ENCODE measurements at places on chromosomes 1 and 21. TPM values are rescaled to one million over a fixed set of nuclear protein-coding genes. Genes with fewer than 3 reads are reported as not detected.

Gene EFNA1
- 10.6 TPM for total RNA-seq

Gene PROK1
- not detected for total RNA-seq

Gene RPS27
- 1,653 TPM for total RNA-seq

Gene WDR47
- 11.9 TPM for total RNA-seq

Gene BEST4
- total RNA-seq, result 0.38 TPM

Gene ADGRL2
- total RNA-seq, result 41.5 TPM

Gene ZNF683
- not detected for total RNA-seq

Gene RNU1-3
- under 0.01 TPM for total RNA-seq

Gene ANGPTL3
- total RNA-seq, result not detected

Gene KCNJ6
- 0.25 TPM for total RNA-seq

Gene URB2
- total RNA-seq, result 11.2 TPM

Gene ITLN1
- not detected for total RNA-seq

Gene IRF6
- 3.1 TPM for total RNA-seq

Gene GJA8
- total RNA-seq, result not detected

Gene SHCBP1L
- not detected for total RNA-seq

Gene C1orf94
- total RNA-seq, result not detected

Gene KCNE1
- total RNA-seq, result under 0.01 TPM

Gene CPTP
- 46.4 TPM for total RNA-seq

Gene PM20D1
- total RNA-seq, result 0.63 TPM

Gene CFAP141
- total RNA-seq, result not detected

Gene EDN2
- 5.2 TPM for total RNA-seq

Gene COQ8A
- total RNA-seq, result 5.1 TPM

Gene NBPF4
- total RNA-seq, result not detected

Gene DTL
- 19.4 TPM for total RNA-seq

Gene SIK1
- 7.2 TPM for total RNA-seq
